ENCODE measurements at places on chromosomes 16 and 17.
A peak's percentile ranks its signal among the peaks of the same experiment; 100 is the strongest.

DNA sequence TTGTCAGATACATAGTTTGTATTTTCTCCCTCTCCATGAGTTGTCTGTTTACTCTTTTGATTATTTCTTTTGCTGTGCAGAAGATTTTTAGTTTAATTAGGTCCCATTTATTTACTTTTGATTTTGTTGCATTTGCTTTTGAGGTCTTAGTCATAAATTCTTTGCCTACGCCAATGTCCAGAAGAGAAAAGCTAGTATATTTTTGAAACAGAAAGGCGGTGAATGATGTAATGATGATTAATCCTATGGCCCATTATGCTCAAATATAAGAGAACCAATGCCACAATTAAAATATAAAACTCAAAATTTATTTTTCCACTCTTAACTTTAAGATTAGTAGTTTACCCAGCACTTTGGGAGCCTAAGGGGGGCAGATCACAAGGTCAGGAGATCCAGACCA is 59.8 kb upstream of the SMIM36 start:
- no peak for DNase-seq

DNA sequence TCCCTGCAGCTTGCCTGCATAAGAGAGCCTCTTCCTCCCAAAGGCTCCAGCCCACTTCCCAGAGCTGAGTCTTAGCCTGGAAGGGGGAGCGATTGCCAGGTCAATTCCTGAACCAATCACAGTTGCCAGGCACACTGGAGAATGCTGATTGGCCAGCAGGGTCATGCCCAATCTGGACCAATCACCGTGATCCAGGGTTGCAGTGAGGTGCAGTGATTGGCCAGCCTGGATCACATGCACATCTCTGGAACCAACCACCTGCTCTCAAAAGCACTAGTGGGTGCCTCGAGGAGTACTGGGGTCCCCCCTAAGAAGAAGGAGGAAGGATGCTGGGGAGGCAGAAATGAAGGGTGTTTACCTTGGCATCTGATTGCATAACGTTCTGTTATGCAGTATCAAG is 18.4 kb downstream of the NAGPA start:
- no peak for DNase-seq

DNA sequence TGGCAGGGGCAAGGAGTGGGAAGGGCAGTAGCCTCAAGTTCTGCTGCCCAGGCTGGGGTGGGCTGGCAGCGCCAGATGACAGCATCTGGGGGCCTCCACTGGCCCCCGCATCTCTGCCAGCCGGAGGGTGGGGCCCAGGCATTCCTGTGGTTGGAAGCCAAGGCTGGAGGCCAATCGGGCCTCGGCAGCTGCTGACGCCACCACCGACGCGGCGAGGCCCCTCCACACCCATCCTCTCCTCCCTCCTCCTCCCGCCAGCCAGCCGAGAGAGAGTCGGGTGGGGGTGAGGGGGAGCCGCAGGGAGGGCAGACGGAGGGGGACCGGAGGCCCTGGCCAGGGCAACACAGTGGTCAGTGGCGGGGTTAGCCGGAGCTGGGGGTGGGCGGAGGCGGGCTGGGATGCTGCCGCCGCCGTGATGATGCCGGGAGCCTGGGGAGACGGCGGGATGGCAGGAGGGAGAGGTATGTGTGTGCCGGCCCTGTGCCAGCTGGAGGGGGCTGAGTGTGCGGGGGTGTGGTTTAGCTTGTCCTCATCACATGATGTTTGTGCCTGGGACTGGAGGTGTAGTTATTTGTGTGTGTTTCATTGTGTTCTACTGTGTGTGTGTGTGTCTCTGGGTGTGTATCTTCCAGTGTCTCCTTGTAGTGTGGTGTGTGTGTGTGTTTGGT is 36.6 kb downstream of the ARHGAP23 start:
- no peak for DNase-seq

- DNase-seq: peak; percentile 84
Measured at GRCh38 chr17:35555691-35556090, 4.9 kb downstream of the SLFN14 start.

DNA sequence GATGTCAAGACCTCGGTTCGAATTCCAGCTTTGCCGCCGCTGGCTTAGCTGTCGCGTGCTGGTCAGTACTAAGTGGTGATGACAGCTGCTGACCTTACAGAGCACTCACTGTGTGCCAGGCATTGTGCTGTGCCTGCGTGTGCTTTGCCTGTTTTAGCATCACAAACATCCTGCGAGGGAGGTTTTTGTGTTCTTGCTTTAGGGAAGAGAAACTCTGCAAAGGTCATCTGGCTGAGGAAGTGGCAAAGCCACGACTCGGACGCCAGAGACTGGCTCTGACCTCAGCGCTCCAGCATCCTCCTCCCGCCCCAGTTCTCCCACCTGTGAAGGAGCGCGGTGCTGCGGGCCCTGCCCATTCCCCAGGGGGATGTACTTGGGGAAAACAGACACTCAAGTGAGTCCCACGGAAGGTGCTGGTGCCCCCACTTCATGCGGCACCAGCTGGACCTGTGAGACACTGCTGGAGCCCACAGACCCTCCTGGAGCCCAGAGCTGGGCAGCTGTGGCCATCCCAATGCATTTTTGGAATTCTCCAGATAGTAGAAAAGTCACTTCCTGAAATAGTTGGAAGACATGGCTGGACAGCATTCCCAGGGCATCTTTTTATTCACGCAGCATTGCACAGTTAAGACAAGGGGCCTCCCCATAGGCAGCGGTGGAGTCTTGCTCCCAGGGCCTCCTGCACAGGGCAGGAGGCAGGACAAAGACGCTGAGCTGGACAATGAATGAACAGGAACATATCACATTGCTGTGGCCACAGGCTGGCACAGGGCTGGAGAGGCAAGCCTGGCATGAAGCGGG is 20.0 kb upstream of the HERPUD1 start:
- DNase-seq: no peak

DNA sequence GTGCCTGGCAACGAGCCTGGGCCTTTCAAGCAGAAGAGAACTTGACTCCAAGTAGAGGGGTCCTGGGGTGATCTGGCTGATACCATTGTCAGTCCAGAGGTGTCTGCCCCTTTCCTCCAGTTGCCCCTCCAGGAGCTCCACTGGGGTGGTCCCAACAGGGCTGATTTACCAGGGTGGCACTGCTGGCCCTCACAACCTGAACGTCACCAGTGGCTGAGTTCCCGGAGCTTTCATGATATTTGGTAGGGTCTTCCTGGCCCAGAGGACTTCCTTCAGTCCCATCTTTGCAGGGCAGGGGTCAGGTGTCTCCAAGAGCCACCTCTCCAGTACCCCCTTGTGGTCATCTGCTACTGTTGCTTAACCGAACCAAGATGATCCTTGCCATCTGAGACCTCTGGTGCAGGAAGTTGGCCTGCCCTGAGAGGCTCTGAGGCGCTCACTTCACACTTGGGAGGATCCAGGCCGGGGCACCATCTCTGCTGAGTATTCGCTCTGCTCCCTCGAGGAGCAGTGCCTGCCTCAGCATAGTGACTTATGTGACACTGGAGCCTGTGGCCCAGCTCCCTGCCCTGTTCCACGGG is 3.5 kb downstream of the LIMD2 start:
- DNase-seq: peak; percentile 64

- no peak for DNase-seq
Measured at GRCh38 chr16:82063456-82064082, 28.5 kb downstream of the HSD17B2 start.

GRCh38 chr16:85546585-85547447 is 66.3 kb upstream of the GSE1 start:
- no peak for DNase-seq

DNA sequence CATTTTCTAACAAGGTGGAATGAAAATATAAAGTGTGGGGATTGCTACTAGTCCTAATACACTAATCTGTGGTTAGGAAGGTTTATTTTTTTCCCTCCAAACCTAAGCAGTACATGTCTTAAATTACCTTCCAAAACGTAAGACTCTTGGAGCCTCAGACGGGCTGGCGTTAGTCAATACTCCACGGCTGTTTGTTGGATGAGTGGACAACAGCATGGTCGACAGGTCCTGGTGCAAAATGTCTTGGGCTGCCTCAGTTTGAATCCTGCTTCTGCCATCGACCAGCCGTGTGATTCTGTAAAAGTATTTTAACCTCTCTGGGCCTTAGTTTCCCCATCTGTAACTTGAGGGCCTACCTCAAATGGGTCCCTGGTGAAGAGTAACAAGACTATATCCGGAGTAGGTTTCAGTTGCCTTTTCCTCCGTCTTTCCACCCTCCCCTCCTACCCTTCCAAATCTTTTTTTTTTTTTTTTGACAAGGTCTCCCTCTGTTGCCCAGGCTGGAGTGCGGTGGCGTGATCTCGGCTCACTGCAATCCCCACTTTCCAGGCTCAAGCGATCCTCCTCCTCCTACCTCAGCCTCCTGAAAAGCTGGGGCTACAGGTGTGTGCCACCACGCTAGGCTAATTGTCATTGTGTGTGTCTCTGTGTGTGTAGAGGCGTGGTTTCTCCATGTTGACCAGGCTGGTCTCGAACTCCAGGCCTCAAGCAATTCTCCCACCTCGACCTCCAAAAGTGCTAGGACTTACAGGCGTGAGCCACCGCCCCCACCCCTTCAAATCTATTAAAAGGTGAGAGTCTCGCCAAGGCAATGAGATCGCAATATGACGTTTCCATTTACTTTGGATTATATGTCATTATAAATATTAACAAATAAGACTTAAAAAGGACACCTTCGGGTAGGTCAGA is 5.8 kb downstream of the SCGB1C2 start:
- no peak for DNase-seq

DNA sequence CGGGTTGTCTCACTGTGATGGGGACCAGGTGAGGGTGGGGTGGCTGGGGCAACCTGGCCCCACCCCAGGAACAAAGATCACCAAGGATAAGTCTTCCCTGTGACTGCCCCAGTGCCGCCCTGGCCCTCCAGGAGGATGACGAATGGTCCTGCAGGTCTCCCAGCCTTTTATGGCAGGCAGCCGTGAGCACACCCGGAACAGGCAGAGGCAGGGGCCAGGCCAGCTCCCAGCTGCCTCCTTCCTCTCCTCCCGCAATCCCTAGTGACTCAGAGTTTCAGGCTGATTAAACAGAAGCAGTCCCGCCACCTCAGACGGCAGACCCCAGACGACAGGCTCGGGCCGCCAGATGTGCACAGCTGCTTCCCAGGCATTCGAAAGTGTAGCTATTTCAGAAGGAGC is 13.3 kb downstream of the JUP start:
- DNase-seq: no peak

- DNase-seq: no peak
Measured at GRCh38 chr17:50931144-50931908, 65.2 kb upstream of the TOB1 start.

- DNase-seq: peak; percentile 15
Measured at GRCh38 chr17:67246653-67247415, 1.8 kb upstream of the HELZ start.
